ENCODE measurements at places on chromosomes 7 and 10.

DNA sequence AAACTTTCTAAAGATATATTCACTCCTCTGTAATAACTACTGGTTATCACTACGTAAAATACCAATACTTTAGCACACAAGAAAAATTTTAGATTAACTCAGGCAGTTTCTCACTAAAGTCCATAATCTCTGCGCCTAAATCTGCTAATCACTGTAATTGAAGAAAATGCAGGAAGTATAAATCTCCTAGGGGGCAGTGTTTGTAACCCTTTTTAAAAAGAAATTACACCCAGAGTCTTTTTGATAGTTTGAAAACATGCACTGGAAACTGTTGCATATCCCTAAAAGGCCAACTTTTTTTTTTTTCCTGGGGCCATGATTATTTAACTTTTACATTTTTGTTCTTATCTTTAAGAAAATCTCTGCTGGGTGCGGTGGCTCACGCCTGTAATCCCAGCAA is 209.6 kb downstream of the KIAA1217 start:
- no peak for DNase-seq

GRCh38 chr7:129169171-129169671 is 19.2 kb upstream of the SMO start:
- DNase-seq = no peak

GRCh38 chr10:17431871-17432311 is 22.5 kb downstream of the ST8SIA6 start:
- DNase-seq = no peak

- no peak for DNase-seq
Observed at GRCh38 chr10:79072994-79073645, 4.4 kb downstream of the ZMIZ1 start.

DNA sequence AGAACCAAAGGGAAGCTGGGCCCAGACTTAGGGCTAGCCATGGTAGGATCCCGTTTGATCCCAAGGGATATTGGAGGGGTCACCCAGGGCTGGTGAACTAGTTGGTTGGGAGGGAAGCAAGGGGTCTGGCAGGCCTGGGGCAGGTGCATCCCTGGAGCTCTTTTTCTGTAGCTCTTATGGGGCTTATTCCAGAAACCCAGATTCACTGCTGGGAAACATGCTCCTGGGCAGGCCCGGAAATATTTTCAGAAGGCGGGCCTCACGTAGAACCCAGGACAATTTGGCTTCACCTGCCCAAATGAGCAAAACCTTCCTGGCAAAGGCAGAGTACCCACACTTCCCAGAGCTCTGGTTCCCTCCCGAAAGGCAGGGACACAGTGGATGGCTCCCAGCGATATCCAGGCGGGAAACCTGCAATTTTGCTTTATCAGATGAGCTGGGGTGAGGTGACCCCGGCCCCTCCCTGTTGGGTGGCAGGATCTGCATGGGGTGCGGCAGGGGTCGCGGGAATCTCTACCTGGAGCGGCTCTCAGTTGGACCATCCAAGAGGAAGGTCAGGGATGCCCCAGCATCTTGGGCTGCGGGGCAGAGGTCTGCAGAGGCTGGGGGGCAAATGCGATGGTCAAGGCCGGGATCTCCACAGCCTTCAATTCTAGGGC is 533.9 kb downstream of the TCERG1L start:
- no peak for DNase-seq

GRCh38 chr7:28726555-28726954 is 231.6 kb downstream of the TRIL start:
- no peak for DNase-seq

GRCh38 chr7:36082216-36082615 is 70.8 kb upstream of the EEPD1 start:
- no peak for DNase-seq

- no peak for DNase-seq
Observed at GRCh38 chr7:25553580-25554291, 325.4 kb upstream of the NPVF start.

GRCh38 chr10:113086282-113086681 is 136.2 kb downstream of the TCF7L2 start:
- no peak for DNase-seq

DNA sequence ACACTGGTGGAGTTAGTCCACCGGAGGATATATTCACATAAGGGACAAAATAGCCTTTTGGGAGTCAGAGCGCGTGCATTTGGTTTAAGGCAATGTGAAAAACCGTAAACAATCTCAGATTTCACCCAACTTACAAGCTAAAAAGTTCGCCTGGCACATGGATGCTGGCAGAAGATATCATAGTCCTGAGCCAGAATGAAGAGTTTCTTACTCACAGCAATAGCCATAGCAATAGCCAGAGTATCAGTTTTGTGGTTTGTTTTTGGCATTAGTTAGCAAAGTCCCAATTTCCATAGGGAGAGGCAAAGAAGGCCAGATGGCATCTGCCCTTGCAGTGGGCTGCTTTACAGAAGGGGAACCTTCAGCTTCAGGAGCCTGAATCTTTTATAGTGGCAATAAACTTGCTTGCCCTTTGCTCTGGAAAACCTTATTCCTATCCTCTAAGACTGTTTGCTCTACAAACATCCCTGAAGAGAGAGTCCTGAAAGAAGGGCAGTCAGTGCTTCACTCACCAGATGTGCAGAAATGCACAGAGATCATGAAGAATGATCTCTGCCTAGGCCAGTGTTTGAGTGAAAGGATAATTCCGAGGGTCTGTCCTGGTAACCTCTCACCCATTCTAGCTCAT is 28.7 kb upstream of the RSBN1L start:
- no peak for DNase-seq

- DNase-seq = no peak
Observed at GRCh38 chr7:19381321-19381720, 236.1 kb upstream of the FERD3L start.

DNA sequence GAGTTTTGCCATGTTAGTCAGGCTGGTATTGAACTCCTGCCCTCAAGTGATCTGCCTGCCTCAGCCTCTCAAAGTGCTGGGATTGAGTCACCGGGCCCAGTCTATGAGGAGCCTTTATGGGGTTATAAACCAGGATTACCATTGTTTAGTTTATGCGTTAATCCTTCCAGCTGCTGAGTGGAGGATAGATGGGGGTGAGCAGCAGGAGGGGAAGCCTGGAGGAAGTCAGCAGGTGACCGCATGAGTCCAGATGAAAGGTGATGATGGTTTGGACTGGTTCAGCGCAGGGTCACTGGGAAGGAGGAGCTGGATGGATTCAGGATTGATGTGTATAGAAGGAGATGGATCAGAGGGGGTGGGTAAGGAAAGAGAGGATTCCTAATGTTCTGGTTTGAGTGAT is 197.1 kb downstream of the ADAM12 start:
- DNase-seq = no peak

DNA sequence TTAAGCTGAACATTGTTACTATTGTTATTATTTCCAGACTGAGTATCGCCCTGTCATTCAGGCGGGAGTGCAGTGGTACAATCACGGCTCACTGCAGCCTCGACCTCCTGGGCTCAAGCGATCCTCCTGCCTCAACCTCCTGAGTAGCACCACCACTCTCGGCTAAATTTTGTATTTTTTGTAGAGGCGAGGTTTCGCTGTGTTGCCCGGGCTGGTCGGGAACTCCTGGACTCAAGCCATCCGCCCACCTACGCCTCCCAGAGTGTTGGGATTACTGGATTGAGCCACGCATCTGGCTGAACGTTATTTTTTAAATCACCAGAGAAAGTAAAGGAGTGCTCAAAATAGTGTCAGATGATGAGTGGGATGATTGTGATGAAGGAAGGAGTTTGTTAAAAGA is 1.4 kb upstream of the HNRNPF start:
- no peak for DNase-seq

GRCh38 chr10:132542819-132543218 is 5.2 kb downstream of the INPP5A start:
- DNase-seq = no peak

DNA sequence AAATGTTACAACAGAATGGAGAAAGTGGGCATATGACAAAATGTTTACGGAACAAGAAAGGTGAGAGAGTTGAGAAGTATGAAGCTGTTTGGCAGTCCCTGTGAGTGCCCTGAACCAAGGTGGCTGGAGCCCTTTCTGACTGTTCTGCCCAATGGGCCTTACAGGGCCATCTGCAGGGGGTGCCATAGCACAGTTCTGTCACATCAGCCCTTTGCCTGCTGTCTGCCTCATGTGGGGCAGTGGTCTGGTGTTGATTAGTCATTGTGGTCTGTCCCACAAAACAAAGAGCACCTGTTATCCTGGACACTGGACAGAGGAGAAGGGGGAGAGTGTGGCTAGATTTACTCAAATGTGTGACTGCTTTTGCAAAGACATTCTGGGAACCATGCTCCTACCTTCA is 51.5 kb upstream of the OSBPL3 start:
- DNase-seq = no peak

DNA sequence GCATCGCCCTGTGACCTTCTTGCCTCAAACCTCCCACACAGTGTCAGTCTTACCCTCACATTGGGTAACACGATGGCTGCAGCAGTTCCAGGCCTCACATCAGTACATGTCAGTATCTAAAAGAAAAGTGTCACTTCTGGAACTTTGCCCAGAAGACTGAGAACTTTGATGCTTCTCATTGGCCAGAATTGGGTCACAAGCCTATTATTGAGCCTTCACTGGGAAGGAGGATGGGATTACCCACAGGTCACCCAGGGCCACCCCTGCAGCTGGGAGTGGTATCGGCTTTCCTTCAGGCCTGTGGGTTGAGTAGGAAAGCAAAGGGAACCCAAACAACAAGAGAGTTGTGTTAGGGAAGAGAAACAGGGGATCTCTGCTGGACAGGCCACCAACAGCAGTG is 111.5 kb downstream of the NPY start:
- DNase-seq = no peak

DNA sequence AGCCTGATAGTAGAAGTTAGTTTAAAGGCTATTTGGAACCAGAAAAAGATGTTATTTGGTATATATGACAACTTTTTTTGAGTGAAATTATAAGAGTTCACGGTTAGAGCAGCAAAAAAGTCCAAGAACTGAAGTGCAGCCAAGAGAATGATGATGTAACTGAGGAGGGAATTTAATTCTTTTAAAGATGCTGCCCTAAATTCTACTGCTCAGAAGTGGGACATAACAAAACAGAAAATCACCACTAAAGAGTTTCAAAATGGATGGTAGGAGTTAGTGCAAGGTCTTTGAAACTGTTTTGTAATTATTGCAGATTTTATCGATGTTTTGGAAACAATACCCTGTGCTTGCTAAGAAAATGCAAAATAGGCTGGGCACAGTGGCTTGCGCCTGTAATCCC is 6.5 kb downstream of the SAMD8 start:
- no peak for DNase-seq

- no peak for DNase-seq
Observed at GRCh38 chr10:122374859-122375678, 561 bp downstream of the PLEKHA1 start.

DNA sequence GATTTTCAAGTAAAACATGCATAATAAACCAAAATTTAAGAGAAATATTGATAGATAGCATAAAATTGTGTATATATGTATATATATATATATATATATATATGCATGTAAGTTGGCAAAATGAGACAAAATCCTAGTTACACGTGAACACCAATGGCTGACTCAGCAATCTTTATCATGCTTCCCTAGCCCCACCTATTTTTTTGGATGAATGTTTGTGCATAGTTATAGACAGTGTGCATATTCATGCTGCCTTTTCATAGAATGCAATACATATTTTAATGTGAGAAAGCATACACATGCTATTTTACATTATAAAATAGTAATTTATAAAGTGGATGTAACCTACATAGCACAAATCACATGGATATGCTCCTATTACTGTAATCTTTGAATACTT is 230.3 kb downstream of the SH2D4B start:
- DNase-seq = no peak

DNA sequence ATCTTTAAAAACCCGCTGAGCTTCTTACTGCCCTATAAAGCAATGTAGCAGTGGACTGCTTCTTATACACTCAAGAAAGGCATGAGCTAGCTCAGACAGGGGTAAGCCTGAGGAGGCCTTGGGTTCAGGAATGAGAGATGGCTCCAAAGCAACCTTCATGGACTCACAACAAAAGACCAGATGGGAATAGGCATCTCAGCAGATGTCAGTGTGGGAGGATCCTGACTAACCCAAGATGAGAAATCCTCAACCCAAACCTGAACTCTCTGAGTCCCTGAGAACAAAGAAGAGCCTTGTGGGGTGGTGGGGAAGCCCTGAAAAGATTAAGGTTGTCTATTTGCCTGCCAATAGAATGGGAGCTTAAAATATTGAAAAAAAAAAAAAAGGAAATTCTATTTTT is 807.4 kb downstream of the KCNMA1 start:
- no peak for DNase-seq

DNA sequence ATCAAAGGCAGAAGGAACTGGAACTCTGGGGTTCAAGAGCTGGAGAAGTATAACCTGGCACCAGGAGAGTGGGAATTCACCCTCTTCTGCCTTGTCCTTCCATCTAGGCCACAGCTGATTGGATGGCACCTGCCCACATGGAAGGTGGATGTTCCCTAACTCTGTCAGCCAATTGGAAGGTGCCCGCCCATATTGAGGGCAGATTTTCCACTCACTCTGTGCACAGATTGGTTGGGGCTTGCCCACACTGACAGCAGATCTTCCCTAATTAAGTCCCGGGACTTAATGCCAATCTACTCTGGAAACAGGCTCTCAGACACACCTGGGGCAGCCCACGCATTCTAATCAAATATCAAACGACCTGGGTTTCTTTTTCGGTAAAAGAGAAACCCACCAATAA is 1142.3 kb upstream of the CELF2 start:
- no peak for DNase-seq

- DNase-seq = no peak
Observed at GRCh38 chr7:36391436-36392198, 2.0 kb downstream of the ANLN start.

DNA sequence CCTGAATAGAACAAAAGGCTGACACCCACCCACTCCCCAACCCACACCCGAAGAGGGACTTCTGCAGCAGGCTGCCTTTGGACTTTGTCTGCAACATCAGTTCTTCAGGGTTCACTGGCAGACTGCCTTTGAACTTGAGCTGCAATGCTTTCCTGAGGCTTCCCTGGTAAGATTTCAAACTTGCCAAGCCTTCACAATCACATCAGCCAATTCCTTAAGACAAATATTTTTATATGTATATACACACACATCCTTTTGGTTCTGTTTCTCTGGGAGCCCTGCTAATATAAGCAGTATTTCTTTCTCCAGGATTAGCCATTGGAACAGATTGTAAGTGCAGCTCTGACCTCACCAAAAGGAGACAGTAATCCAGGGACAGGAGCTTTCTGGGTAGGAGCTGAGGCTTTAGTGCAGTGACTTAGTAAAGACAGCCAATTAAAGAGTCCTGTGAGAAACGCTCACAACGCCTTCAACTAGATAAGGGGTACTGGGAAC is 55.6 kb upstream of the KMT2E start:
- DNase-seq = no peak

DNA sequence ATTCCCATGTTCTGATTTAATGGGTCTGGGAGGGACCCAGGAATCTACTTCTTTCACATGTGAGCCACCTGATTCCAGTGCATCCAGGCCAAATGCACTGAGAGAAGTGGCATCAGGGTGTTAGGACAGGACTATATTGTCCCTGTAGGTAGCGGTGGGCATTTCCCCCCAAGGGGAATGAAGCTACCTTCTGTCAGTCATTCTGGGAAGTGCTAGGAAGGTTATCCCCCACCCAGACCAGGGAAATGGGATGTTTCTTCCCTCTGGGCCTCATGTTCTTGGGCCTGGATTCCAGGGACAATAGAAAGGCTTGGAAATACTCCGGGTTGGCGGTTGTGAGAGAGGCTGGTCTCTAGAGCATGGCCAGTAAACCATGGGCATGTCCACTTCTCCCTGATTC is 20.8 kb downstream of the C10orf53 start:
- no peak for DNase-seq
